ENCODE measurements at places on chromosomes 2 and 18.

DNA sequence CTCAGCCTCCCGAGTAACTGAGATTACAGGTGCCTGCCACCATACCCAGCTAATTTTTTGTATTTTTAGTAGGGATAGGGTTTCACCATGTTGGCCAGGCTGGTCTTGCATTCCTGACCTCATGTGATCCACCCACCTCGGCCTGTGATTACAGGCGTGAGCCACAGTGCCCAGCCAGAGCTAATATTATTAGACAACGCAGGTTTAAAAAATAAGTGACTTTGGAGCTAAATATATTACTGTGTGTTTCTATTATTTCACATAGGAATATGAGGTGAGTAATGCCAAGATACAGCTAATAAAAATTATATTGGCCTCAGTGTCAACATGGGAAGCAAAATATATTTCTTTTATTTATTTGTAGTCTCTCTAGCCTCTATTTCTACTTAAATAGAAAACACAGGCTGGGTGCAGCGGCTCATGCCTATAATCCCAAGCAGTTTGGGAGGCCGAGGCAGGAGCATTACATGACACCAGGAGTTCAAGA lies 120.2 kb downstream of the C2orf74 start:
- no peak for DNase-seq

GRCh38 chr18:56388571-56388970 lies 249.8 kb downstream of the TXNL1 start:
- DNase-seq, result no peak

DNA sequence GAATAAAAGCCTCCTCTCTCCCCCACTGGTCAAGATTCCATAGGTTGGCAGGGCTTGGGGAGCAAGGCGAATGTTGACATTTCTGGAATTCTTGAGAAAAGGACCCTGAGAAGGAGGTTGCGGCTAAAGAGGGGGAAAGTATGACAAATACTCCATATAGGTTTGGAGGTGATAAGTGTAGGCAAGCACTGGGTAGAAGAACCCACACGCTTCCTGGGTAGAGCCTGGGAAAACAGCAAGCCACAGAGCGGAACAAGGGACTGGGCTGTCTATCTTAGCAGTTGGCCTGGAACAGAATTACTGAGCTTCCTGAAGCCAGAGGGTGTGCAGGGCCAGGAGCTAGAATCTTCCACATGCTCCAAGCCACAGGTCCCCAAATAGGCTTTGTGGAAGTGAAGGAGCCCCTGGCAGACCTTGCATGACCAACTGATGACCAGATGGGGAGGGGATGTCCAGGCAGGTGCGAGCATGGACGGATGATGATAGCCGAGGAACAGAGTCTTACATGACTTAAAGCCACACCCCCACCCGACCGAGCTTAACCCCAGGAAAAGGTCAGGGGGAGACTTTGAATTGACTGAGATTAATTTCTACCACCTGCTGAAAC lies 9.9 kb downstream of the PRKAG3 start:
- no peak for DNase-seq

DNA sequence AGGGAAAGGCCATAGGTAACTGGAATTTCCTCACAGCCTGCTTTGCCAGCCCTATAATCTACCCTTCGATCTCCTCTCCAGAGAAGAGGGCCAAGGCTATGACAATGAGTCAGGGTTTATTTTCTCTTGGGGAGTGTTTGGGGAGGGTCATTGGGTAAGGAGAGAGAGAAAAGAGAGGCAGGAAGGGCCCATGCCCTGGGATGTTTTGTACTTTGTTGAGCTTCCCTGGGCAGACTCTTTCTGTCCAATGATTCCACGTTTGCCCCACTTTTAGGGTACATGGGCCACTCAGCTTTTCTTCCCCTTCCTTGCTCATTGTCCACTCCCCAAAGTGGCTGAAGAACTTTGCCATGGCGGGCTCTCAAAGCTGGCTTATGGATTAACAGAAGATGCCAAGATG lies 224.2 kb downstream of the ALK start:
- DNase-seq, result no peak

- peak; percentile 23 for DNase-seq
Observed at GRCh38 chr2:61177727-61178549, 15.9 kb downstream of the C2orf74 start.

GRCh38 chr18:77067291-77068061 lies 65.1 kb downstream of the MBP start:
- peak; percentile 26 for DNase-seq

GRCh38 chr2:99822474-99823207 lies 319.7 kb downstream of the AFF3 start:
- DNase-seq, result no peak

- DNase-seq, result no peak
Observed at GRCh38 chr2:226839161-226839560, 3.3 kb downstream of the RHBDD1 start.

DNA sequence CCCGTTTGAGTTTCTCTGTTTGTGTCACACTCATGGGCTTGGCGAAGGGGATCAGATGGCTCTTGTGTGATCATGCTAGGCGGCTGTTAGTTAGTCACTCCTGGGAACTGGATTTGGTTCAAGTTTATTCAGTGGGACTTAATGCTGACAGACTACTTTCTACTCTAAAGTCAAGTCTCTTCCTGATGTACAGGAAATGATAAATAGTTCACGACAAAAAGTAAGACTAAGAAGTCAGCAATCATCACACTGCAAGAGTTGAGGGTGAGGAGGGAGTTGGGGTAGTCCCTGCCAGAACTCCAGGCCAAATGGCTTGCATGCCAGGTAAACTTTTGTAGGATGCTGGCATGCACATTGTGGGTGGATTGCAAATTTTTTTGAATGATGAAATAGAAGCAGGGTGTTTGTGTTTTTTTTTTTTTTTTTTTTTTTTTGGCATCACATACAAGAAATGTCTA lies 25.1 kb upstream of the CCL20 start:
- no peak for DNase-seq

DNA sequence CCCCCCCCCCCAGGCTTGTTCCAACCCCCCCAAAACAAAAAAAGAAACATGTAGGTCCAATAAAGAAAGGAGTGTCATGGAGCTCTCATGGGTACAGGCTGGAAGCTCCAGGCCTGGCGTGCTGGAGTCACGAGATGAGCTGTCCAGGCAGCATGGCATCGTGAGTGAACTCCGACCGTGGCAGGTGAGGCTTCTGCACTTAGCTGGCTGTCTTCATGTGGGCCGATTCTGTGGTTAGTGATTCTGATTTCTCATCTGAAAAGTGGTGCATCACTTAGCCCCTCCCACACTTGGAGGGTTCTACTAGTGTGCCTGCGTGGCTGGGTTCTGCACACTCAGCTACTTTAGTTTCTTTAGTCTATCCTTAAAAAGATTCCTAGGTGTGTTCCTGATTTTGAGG lies 126.4 kb upstream of the MGAT5 start:
- peak; percentile 51 for DNase-seq

GRCh38 chr2:145511946-145512345 lies 992.0 kb upstream of the ZEB2 start:
- no peak for DNase-seq

DNA sequence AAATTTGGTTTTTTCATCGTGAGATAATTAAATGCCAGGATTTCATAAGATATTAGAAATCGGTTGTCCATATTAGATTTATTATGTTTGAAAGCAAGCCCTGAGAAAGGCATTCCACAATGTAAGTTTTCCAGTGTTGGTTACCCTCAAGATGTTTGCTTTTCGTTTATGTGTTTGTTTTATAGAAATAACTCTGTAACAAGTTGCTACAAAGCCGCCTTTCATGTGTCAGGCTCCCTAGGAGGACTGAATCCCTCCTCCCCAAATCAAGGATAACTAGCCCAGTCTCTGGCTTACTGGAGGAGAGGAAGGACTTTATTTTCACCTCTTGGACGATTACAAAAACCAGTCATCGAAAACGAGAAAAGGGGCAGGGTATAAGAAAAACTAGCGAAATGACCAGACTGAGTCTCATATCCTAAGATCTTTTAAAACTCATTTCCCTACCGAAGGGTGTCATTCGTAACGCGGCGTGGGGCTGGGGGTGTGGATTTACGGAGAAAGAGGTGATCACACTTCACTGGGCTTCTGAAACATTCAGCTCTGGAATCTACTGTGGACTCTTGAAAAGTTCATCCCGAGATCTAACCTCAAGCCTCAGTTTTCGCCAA lies 1.0 kb upstream of the PEX13 start:
- no peak for DNase-seq

GRCh38 chr2:48525269-48525943 lies 4.5 kb upstream of the STON1 start:
- no peak for DNase-seq

- peak; percentile 50 for DNase-seq
Observed at GRCh38 chr2:231708773-231709635, 679 bp downstream of the PTMA start.

- no peak for DNase-seq
Observed at GRCh38 chr2:43725711-43726246, 48.1 kb upstream of the DYNC2LI1 start.

- DNase-seq, result no peak
Observed at GRCh38 chr18:23099621-23100020, 35.7 kb upstream of the CABLES1 start.

GRCh38 chr2:163465440-163465839 lies 270.4 kb downstream of the FIGN start:
- no peak for DNase-seq

GRCh38 chr2:71951083-71951468 lies 196.6 kb downstream of the CYP26B1 start:
- DNase-seq, result no peak

GRCh38 chr2:170548304-170548703 lies 166.8 kb upstream of the SP5 start:
- no peak for DNase-seq

GRCh38 chr18:50849419-50849821 lies 29.5 kb upstream of the ME2 start:
- no peak for DNase-seq

DNA sequence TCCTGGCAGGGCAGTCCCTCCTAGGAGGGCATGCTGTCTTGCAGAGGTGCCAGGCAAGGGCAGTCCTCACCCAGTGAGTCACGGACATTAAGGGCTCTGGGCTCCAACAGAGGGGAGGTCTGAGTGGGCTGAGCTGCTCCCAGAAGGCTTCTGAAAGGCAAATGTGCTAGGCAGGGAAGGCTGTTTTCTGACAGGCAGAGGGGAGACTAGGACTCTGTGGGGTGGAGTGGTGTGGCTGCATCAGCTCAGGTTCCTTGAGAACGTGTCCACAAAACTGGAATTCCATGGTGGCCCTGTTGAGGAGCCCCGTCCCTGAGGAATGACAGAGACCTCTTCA lies 283.5 kb downstream of the MYCN start:
- DNase-seq, result no peak

DNA sequence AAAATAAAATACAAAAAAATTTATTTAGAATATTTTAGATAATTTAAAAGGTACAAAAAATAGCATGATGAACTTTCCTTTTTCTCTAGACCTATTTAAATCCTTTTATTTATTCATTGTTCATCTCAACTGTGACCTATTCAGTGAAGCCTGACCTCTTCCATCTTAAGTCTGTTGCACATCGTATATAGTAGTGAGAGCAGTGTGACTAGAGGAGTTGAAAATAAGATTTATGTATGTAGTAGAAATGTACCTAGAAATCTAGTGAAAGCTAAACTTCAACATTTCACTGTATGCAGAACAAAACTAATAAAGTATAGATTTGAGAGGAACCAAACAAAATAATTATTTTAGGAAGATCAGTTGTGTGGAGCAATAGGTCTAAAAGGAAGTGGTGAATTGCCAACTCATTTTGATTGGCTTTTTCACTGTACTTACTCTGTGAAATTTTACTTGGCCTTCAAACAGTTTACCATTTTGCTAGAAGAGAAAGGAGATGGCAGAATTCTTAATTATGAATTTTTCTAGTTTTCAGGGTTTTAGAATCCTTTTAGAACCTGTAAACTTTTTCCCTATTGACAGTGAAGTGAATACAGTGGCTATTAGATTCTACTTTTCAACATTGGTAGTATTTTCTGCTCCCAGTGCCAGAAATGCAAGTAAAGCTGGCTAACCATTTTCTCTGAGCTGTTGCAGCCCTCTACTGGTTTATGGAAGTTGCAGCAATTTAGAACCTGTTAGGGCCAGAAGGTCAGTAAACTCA lies 11.0 kb downstream of the ANKRD12 start:
- DNase-seq, result no peak

GRCh38 chr2:111897924-111898702 lies at the start of gene MERTK:
MERTK (plus strand) TSS chr2:111898607; CDS start chr2:111898736, 129 bp downstream.
- DNase-seq, result no peak

GRCh38 chr2:165627470-165627869 lies 158.0 kb downstream of the CSRNP3 start:
- DNase-seq, result no peak

- no peak for DNase-seq
Observed at GRCh38 chr2:102159295-102159694, 16.7 kb downstream of the IL1R1 start.

DNA sequence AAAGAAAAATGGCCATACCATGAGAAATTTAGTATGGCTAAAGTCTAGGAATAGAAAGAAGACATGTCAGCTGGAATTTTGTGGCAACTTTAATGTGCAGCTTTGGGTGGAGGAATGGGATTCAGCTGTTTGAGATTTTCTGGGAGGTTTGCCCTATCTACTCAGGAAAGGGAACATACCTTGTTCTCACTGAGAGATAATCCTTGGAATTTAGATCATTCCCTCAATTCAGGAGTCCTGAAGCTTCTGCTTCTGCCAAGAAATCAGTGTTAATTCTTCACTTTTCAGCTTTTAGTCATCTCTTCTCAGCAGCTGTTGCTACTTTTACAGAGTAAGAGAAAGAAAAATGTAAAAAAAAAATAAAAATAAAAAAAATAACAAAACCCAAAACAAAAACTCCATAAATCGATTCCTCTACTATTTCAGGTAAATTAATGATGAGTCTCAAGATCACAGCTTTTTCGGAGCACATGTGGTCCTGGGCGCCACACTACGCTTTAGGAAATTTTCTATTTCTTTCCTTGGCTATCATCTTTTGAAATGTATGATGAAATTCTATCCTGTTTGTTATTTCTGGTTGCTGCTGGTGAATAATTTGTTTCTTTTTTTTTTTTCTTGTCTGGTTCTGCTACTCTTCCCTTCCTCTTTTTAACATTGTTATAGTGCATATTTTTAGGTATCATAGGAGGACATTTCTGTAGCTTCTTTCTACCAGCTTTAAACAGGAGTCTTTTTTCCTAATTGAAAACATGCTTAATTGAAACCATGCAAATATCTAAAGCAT lies 18.9 kb upstream of the BAZ2B start:
- no peak for DNase-seq

DNA sequence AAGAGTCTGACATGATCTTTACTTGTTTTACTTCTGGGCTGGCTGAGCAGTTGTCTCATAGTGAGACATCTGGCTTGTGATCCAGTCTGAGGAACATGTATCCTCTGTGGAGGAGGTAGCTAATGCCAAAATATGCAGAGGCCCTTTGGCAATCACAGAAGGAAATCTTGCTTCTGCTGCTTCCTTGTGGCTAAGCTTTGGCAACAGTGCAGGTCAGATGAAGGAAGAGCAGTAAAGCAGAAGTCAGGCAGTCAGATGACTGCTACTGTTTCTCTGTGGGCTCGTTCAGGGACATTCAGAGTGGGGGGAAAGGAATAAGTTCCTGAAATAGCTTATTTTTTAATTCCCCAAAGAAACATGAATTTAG lies 22.3 kb downstream of the DOK1 start:
- DNase-seq, result no peak

DNA sequence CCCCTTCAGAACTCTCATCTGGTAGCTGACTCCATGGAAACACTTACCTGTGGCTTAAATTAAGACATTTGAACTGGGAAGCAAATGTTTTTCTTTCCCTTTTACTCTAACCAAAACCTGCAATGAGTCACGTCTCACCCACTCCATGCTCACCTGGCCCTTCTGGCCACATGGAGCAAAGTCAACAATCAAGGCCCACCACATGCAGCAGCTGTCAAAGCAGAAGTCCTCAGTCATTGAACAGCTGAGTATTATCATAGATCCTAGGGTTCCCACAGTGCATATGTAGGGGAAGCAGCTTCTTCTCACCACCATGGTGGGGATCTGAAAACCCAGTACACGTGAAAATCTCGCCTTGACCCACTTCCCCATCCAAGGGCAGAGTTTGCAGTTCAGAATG lies 12.3 kb upstream of the MEP1B start:
- DNase-seq, result no peak
